ENCODE measurements at places on chromosomes 4 and X. TPM values are rescaled to one million over a fixed set of nuclear protein-coding genes. Genes with fewer than 3 reads are reported as not detected.

Gene ZNF711
- 0.14 TPM for total RNA-seq

Gene SH3BP2
- total RNA-seq = 56.6 TPM

Gene AKAP14
- not detected for total RNA-seq

Gene CXCL1
- not detected for total RNA-seq

Gene NR0B1
- not detected for total RNA-seq

Gene MID1
- total RNA-seq = 0.91 TPM

Gene MAGEA12
- not detected for total RNA-seq

Gene SLC6A14
- not detected for total RNA-seq

Gene PCDH19
- total RNA-seq = not detected

Gene TMPRSS11F
- total RNA-seq = not detected

Gene TBC1D25
- total RNA-seq = 22.2 TPM

Gene ATP8A1
- 36.6 TPM for total RNA-seq

Data from activated naive CD4-positive, alpha-beta T cell treated with anti-CD3 and anti-CD28 coated beads, Interleukin-2, amount 50 U/mL, for 72 hours (primary cell).